ENCODE measurements at places on chromosomes 4 and X. TPM values are rescaled to one million over a fixed set of nuclear protein-coding genes. Genes with fewer than 3 reads are reported as not detected.

DNA sequence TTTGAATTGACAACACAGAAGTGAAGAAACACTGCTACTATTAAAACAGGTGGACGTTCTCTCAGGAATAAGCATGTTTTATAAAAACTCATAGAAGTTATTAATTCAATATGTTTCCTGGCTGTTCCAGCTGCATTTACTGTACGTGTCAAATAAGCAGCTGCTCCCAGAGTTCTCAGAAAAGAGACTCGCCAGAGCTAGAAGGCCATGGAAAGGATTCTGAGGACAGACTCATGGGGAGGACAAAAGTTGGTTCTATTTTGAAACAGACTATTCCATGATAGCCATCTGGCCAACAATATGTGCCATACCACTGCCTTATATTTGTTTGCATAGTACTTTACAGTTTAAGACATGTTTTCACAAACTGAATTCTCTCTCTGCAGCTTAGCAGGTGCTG is 136.5 kb downstream of the NR3C2 start:
- no peaks in the 10 kb centered on the region for H3K27me3 ChIP-seq
- H3K4me1 ChIP-seq: no peaks in the 10 kb centered on the region
- no peak overlapping the region for H3K4me3 ChIP-seq
- H3K36me3 ChIP-seq: no peaks in the 10 kb centered on the region

DNA sequence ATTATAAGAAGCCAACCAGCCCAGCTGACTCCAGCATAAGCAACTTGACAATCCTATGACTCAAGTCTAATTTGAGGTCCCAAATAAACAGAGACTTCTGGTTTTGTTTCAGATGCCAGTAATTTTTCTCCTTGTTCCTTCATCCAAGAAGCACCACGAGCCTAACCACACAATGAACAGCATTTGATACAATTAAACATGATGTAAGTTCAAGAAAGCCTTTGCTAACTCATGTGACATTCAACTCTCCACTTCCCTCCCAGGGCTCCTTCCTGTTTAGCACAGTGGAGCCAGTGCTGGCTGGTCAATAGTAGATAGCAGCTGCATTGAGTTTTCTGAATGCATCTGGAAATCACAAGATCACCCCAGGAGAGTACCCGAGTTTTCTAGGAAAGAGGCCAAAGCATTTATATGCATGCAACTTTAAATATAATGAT is 206.3 kb downstream of the ARHGAP24 start:
- H3K4me1 ChIP-seq: no peaks in the 10 kb centered on the region
- no peak for DNase-seq
- no peak overlapping the region for H3K27ac ChIP-seq
- no peak overlapping the region for H3K4me3 ChIP-seq
- H3K27me3 ChIP-seq: no peaks in the 10 kb centered on the region
- no peaks in the 10 kb centered on the region for H3K36me3 ChIP-seq

DNA sequence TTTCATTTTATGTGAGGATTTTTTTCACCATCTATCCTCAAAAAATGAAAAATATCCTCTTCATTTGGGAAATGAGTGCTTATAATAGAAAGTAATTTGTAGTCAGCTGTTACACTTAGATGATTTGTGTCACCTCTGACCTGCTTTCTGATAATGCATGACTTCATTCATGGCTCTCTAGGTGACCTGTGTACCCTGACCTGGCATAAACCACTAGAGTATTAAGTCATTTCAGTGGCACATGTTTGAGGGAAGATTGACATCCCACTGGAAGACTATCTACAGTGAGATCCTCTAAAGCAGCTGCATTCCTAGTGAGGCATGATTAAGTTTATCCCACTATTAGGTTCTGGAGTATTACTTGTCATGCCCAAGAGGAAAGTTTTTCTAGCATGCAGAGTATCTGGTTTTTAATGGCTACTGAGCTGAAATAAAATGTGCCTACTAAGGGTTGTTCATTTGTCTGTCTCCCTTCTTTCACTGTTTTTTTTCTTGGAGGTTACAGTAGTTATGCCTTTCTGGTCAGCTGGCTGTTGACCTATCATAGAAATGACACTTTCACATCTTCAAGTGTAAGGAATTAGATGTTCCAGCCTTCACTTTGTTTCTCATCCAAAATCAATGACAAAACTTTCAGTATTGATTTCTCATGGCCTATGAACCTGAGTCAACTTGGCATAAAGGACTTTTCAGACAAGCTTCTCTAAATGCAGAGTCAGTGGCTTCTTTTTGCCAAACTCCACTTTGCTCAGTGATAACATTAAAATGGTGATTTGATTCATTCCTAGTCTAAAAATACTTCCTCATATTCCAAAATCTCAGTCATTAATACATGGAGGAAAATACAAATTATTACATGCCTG is 33.1 kb downstream of the TET2 start:
- no peaks in the 10 kb centered on the region for H3K27me3 ChIP-seq
- H3K4me3 ChIP-seq: no peak overlapping the region
- H3K27ac ChIP-seq: no peak overlapping the region
- H3K36me3 ChIP-seq: peaks cover 36% of the 10 kb centered on the region

- H3K4me3 ChIP-seq: no peak overlapping the region
- H3K36me3 ChIP-seq: no peaks in the 10 kb centered on the region
- no peak overlapping the region for H3K27ac ChIP-seq
- peaks cover 3% of the 10 kb centered on the region for H3K27me3 ChIP-seq
- H3K4me1 ChIP-seq: no peaks in the 10 kb centered on the region
These were observed 83.1 kb upstream of the IGFBP7 start for GRCh38 chr4:57193209-57193810.

GRCh38 chr4:86400216-86400615 is 40.4 kb upstream of the MAPK10 start:
- no peaks in the 10 kb centered on the region for H3K4me1 ChIP-seq
- no peak for DNase-seq
- no peaks in the 10 kb centered on the region for H3K27me3 ChIP-seq
- no peak overlapping the region for H3K4me3 ChIP-seq
- H3K36me3 ChIP-seq: no peaks in the 10 kb centered on the region

DNA sequence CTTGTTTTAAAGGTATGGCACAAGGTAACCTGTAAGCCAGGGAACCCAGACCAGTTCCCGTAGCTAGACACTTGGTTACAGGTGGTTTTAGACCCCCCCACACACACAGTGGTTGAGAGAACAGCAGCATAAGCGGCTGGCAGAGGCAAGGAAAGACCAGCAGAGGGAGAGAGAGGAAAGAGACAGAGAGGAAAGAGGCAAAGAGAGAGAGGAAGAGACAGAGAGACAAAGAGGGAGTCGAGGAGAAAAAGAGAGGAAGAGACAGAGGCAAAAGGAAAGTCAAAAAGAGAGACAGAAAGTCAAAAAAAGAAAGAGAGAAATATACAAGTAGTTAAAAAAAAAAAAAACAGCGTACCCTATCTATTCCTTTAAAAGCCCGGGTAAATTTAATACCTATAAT is 19.5 kb upstream of the PCSK1N start:
- H3K4me1 ChIP-seq: peaks cover 5% of the 10 kb centered on the region
- H3K27me3 ChIP-seq: peaks cover 11% of the 10 kb centered on the region
- no peak overlapping the region for H3K4me3 ChIP-seq
- H3K36me3 ChIP-seq: no peaks in the 10 kb centered on the region
- DNase-seq: peak; percentile 16
- no peak overlapping the region for H3K27ac ChIP-seq

DNA sequence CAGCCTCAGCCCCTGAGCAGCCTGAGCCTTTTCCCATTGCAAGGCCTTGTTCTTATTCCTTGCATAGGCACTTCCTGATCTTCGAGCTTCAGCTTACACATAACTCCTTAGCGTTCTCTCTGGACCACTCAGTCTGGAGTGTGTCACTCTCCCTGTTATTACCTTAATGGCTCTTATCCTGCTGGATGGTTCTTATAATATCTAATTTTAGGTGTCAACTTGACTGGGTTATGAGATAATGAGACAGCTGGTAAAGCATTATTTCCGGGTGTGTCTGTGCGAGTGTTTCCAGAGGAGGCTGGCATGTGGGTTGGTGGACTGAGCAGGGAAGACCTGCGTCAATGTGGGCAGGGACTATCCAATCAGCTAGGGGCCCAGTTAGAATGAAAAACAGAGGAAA is 75.7 kb downstream of the HAUS3 start:
- DNase-seq: no peak
- no peak overlapping the region for H3K27ac ChIP-seq
- H3K4me1 ChIP-seq: no peaks in the 10 kb centered on the region
- H3K36me3 ChIP-seq: no peaks in the 10 kb centered on the region

DNA sequence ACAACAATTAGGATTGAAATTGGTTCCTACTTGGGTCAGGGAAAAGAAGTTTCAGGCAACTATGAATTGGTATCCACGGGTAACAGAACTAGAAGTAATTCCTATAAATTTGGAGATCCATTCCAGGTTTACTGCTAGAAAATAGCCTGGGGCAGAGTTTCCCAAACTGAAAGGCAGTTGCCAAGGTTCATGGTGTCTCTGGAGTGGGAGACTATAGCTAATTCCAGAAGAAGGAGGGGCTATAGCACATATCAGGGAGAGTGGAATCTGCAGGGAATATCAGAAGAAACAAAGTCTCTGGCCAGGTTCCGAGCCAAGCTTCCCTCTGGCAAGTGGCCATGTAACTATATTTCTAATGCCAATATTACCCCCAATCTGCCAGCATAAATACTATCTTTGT is 166.3 kb downstream of the GALNTL6 start:
- H3K4me1 ChIP-seq: no peaks in the 10 kb centered on the region
- no peak overlapping the region for H3K27ac ChIP-seq
- H3K27me3 ChIP-seq: no peaks in the 10 kb centered on the region
- DNase-seq: no peak
- no peak overlapping the region for H3K4me3 ChIP-seq
- no peaks in the 10 kb centered on the region for H3K36me3 ChIP-seq

DNA sequence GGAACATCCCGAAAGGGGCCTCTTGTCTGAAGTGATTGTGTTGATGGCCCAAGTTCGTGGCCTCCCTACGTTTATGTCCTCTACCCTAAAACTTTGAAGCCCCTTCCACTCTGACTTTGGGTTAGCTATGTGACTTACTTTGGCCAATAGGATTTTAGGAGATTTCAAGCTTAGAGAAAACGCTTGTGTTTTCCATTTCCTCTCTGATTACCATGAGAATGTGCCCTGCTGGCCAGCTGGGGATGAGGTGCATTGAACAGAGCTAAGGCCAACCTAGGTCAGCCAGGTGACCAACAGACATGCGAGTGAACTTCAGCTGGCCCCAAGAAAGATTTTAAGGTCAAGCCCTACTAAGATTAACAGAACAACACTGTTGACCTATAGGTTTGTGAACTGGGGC is 82.4 kb downstream of the SLC2A9 start:
- H3K27ac ChIP-seq: no peak overlapping the region
- H3K4me1 ChIP-seq: peaks cover 10% of the 10 kb centered on the region
- no peaks in the 10 kb centered on the region for H3K36me3 ChIP-seq
- no peak for DNase-seq

EXOC1 gene
- 34.5 TPM for total RNA-seq

ZNF185 gene
- 0.88 TPM for total RNA-seq

PRR32 gene
- not detected for total RNA-seq

GC gene
- not detected for total RNA-seq

CXCL11 gene
- total RNA-seq: 0.28 TPM

HPSE gene
- total RNA-seq: 30.4 TPM

CSAG1 gene
- not detected for total RNA-seq

PARM1 gene
- not detected for total RNA-seq

NXF2 gene
- not detected for total RNA-seq

Data from activated CD4-positive, alpha-beta memory T cell treated with anti-CD3 and anti-CD28 coated beads, Interleukin-2, amount 10 ng/mL, durations not matched to agents 7 days and 5 days (primary cell).